ENCODE measurements at places on chromosomes 7 and 10.

DNA sequence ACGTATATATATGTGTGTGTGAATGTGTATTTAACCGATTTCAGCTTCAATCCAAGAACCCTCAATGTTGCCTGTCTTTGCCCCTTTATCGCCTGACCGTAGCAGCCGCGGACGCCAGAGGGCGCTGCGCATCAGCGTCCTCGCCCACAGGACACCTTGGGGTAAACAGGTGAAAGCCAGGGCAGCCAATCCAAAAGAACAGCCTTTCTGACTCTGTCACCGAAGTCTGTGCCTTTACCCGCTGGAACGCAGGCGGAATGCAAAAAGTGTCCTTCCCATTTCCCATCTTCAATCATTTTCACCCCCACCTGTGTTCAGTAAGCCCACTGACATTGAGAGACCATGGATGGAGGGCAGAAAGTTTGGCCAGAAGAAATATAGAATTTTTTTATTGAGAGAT lies 3.6 kb downstream of the NXPH1 start:
- no peak for DNase-seq

- DNase-seq = no peak
Observed at GRCh38 chr10:4623757-4624420, 202.1 kb upstream of the AKR1E2 start.

DNA sequence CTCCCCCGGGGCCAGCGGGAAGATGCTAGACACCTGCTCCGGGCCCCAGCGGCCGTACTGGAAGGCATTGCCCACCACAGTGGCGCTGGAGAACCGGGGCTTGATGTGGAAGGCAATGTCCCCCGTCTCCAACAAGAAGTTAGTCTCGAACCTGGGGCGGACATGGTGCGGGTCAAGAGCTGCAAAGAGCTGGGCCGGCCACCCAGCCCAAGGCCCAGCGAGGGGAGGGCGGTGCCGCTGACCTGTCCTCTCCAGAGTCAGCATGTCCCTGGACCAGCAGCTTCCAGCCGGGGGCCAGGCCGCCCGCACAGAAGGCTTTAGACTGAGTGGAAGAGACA lies 551 bp downstream of the GRIFIN start:
- DNase-seq = no peak

DNA sequence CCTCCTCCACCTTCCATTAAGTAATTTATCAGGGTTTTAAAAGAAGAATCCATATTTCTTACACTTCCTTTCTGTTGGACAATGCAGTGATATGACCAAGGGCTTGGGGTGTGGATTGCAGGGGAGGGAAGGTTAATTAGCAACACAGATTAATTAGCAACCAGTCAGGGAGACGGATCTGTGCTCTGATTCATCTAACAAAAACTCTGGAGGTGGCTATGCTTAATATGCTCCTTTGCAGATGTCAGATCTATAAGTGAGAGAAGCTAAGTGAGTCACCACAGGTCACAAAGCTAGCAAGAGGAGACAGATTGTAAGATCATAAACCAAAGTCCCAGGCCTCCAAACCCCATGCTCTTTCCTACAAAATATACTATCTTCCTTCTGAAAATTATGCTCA lies 178.8 kb upstream of the ITGB1 start:
- DNase-seq = no peak

DNA sequence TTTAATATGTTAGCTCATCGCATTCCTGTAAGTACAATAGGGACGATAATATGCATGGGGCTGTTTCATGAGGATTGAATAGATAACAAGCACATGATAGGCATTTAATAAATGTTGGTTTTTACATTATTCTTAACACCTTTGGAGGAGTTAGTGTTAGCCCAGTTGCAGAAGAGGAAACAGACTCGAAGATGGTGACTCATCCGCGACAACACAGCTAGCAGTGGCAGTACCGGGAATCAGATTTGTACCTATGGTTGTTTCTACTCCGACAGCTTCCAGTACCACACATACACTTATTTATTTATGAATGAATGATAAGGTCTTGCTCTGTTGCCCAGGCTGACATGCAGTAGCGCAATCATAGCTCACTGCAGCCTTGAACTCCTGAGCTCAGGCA lies 2.9 kb downstream of the LRMDA start:
- no peak for DNase-seq

DNA sequence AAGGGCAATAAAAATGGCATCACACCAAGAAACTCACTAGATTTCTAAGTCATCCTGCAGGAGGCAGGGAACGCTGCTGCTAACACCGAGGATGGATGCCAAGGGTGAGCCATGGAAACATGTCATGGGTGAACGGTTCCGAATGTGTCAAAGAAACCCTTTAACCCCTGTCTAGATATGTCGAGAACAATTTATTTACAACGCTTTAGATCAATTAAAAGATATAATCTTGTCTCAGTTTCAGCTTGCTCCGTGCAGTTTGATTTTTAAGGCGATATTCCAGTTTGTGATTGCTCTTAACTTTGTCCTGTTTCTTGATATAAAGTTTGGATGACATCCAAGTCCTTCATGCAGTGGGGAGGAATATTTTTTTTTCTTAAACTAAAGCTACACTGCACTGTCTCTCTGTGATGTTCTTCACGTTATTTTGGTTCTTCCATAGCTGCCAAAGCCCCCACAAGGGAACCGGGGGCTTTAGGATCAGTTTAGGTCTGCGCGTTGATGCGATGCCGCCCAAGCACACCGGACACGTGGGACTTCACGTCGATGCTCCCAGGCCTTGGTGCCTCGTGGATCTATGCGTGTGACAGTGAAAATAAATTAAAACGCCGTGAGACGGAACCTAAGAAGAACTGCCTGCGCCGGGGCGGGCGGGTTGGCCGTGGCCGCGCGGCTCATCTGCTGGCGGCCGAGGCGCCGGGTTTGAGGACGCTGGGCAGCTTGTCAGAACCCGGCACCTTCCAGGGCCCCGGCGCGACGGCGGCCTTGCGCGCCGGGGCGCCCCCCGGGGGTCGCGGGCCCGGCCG lies 220.3 kb downstream of the PHTF2 start:
- no peak for DNase-seq

- DNase-seq = no peak
Observed at GRCh38 chr7:64892666-64893309, 10.3 kb upstream of the ZNF273 start.

DNA sequence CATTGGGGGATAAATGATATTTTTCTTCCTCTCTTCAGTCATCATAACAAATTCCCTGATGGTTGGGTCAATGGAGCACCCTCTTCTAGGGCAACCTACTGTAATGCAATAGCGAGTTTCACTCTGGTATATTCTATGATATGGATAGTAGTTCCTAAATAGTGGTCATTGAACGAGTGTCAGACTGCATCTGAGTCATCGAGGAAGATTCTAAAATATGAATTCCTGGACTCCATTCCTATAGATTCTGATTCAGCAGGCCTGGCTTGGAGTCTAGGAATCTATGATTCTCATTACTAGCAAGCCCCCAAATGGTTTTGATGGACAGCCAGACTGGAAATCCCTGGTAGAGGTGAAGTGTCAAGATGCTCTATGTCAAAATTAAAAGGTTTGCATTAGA lies 254.5 kb downstream of the BUB3 start:
- DNase-seq = no peak

- DNase-seq = no peak
Observed at GRCh38 chr10:97234400-97234799, 48.6 kb upstream of the SLIT1 start.

DNA sequence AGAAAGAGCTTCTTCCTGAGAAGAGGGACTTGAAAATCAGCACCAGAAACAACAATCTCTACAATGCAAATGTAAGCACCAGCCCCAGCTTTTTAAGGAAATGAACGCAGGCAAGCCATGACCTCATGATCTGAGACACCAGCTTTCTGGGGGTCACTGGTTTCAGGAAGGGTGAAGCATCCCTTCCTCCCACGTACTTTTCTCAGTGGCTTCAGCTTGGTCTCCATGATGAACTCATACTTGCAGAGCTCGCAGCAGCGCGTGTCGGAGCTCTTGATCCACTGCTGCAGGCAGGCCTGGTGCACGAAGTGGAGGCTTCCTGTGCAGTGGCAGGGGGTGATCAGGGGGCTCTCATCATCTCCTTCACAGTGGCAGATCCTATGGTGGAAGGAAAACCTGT lies 87.0 kb downstream of the ALOX5 start:
- DNase-seq = no peak

DNA sequence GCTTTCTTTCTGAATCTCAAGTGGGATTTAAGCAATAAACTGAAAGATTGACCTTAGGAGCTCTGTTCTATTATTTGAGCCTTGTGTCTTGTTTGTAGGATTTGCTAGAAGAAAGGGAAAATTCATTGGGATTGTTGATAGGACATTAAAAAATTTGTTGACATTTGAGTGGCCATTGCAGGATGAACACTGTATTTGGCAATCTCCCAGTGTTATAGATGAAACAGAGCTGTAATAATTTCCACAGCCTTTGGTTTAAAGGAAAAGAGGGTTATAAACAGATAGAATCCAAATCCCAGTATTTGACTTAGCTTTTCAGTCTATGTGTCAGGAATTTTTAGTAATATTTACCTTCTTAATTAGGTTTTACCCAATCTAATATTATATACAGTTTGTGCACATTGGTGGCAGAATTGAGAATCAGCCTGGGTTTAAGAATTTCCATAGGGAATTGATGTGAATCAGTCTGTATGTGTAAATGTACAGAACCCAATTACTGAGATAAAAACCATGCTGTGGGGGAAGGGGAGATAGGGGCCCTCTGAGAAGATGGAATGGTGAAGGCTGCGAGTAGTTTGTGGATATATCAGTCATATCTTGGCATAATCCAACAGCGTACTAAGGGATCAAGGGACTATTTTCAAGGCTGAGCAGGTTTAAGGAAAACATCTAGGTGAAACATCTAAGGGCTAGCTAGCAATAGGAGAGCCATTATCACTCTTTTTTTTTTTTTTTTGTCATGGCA lies 6.5 kb downstream of the SGPL1 start:
- no peak for DNase-seq

GRCh38 chr7:116706668-116707126 lies 34.7 kb downstream of the MET start:
- DNase-seq = no peak

- no peak for DNase-seq
Observed at GRCh38 chr10:97888641-97889262, 39.1 kb downstream of the GOLGA7B start.

Measured in T-cell (primary cell).